8988T (cell line): ENCODE measurements at places on chromosomes 13 and 19.

DNA sequence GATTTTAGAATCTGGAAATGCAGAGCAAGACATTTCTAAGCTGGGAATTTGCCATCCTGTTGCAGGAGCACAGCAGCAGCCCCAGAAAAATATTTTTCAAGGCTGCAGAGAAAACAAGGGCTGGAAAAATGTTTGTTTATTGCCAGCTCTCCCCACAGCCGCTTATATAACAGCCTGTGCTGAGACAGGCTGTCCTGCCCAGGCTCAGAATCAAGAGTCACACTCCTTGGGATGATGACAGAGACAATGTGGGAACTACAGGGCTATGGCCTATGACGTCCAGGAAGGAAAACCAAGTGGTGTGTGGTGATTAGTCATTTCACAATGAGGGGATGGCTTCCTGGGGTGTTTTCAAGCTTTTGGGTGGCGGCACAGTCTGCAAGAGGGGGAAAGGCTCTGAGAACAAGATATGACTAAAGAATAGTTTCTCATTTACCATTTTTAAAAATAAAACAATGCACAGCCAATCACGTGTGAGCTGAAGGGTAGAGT, 136.3 kb upstream of the SERP2 start:
- DNase-seq, result no peak

GRCh38 chr13:20161275-20161950, 561 bp upstream of the GJA3 start:
- no peak for DNase-seq

DNA sequence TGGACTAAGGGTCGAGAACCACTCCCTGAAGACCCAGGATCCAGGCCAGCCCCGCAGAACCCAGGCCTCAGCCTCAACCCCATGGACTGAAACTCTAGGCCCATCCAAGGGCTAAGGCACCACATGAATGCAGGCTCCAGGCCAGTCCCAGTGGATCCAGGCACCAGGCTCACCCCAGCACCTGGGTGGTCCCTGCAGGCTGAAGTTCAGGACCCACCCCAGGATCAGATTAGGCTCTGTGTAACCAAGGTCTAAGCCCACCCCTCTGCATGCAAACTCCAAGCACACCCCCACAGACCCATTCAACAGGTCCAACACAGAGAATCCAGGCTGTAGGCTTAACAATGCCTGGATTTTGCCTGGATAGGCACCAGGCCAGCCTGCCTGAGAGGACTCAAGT, 1876.2 kb downstream of the PCDH9 start:
- no peak for DNase-seq

GRCh38 chr13:35389535-35389934, 87.0 kb downstream of the MAB21L1 start:
- no peak for DNase-seq

DNA sequence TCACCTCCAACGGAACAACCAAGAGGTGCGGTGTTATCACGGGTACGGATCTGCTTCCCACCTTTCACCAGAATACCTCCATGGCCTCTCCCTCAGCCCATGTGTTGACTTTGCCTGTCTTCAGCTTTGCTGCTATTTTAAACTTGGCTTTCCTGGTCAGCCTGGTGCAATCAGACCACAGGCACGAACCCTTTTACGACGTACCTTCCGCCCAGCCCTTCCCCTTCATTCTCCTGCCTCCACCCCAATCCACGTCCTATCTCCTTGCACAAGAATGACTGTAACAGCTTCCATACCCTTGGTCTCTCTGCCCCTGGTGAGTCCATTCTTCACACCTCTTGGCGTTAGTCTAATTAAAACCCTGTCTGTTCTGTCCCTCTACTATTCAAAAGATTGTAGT, 431.7 kb downstream of the EFNB2 start:
- DNase-seq, result no peak

DNA sequence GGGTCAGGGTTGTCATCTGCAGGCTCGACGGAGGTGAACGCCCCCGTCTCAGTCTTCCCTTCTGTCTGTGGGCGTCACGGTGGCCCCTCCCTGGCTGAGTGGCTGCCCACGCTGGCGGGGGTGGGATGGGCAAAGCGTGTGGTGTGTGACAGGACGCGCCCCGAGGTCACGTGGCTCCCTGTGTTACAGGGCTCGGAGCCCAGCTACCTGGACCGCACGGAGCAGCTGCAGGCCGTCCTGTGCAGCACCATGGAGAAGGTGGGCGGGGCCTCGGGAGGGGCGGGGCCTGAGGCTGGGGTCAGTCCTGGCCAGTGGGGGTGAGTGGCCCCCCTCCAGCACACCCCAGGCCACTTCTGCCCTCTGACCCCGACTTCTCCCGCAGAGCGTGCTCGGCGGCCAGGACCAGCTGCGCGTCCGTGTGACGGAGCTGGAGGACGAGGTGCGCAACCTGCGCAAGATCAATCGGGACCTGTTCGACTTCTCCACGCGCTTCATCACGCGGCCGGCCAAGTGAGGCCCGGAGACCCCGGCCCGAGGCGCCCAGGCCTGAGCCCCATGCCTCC, 6.3 kb upstream of the GRIN3B start:
- DNase-seq, result no peak
